KBM-7 (cell line): ENCODE measurements at places on chromosomes 4 and X.

- no peak for DNase-seq
Measured at GRCh38 chr4:112818594-112818965, 181.6 kb downstream of the LARP7 start.

DNA sequence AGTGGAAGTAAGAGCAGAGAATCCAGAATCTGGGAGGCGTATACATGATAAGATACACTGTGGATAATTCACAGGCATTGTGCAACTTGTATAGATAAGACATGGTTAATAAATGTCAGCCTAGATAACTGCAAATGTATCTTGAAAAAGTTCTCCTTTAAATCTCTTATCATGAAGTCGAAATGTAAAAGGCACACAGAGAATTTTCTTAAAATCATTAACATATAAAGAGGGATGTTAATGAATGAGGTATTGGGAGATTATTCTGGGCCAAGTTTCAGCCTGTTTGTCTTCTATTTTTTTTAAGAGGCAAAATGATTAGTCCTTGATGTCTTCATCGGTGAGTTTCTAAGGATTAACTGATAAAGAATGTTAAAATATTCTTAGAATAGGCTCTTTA lies 835 bp downstream of the TDO2 start:
- no peak for DNase-seq

DNA sequence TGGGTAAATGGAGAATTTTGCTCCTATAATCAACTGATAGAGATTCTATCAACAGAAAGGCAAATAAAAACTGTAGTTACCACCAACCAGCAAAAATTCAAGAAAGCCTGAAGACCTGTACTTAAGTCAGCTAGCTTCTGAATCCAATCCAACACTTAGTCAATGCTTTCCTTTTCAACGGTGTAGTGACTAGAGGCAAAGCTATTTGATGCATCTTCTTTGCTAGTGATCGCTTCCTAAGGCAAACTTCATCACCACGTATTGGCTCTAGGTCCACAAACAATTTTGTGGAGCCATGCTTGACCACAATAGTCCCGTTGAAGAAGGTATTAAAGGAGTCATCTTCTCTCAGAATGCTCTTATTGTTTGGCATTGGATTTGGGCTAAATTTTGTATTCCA lies 25.0 kb upstream of the UBA6 start:
- no peak for DNase-seq

GRCh38 chr4:52106191-52106590 lies 55.1 kb downstream of the SPATA18 start:
- DNase-seq: no peak

DNA sequence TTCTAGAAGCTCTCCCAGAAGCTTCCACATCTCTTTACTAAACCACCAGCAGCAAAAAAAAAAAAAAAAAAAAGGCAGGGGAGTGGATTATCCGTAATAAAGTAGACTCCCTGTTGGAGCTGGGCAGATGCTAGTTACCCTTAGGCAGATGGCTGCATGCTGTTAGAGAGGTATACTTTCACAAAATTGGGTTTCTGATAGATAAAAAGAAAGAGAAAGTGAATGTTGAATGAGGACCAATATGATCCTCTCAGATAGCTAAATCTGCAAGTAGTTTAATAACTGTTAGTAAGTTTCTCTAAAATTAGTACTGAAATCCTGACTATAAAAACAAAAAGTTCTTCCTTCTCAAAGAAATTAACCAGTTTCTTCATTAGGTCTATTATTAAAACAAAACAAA lies 195.4 kb downstream of the ANAPC10 start:
- DNase-seq: no peak

DNA sequence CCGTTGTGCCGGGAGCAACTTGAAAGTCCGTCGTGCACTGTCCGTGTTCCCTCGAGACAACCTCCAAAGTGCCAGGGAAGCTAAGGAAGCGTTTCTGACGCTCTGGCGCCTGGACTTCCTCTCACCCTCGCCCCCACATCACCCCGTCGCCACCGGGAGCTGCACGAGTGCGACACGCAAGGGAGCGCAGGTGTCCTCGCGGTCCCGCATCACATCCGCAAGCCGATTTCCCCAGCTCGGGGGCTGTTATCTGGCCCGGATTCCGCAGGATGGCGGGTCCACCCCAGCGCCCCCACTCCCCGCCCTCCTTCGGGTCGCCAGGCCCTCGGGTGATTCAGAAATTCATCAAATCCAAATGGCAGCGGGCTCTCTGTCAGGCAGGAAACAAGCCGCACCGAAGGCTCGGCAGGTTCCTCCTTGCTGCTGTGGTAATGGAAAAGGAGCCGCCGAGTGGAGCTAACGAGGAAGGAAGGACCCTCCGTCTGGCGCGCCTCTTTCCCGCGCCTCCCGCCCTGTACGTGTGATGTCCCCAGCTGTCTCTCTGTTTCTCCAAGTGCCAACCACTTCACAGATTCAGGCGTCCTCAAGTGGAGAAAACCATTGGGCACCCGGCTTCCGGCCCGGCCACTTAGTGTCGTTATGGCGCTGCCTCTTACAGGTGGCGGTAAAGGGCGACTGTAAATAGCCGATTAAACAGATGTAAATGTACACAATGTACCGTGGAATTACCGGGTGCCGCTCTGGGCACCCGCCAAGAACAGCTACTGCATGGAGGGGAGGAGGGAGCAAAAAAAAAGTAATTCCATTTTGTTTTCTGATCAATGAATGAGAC lies 921 bp upstream of the SETD7 start:
- DNase-seq: peak; percentile 85

GRCh38 chrX:125219852-125220251 lies 99.8 kb upstream of the TEX13C start:
- no peak for DNase-seq

GRCh38 chrX:26442340-26442739 lies 226.4 kb downstream of the MAGEB5 start:
- DNase-seq: peak; percentile 24

DNA sequence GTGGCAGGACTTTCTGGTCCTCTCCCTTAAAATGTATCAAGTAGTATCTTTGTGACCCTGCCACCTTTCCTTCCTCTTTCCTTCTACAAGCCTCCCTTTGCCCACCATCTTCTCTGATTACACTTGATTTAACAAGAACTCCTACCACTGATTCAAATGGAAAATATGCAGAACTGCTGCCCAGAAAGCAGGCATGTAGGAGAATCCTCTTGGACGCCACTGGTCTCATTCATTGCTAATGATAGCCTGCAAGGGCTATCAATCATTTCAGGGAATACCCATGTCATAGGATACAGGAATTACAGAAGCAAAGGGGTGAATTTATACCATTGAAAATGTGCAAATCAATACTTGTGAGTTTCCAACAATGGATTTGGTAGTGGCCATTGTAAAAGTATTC lies 294.6 kb upstream of the NRK start:
- no peak for DNase-seq

- DNase-seq: no peak
Measured at GRCh38 chr4:109499513-109499912, 60.5 kb upstream of the MCUB start.

DNA sequence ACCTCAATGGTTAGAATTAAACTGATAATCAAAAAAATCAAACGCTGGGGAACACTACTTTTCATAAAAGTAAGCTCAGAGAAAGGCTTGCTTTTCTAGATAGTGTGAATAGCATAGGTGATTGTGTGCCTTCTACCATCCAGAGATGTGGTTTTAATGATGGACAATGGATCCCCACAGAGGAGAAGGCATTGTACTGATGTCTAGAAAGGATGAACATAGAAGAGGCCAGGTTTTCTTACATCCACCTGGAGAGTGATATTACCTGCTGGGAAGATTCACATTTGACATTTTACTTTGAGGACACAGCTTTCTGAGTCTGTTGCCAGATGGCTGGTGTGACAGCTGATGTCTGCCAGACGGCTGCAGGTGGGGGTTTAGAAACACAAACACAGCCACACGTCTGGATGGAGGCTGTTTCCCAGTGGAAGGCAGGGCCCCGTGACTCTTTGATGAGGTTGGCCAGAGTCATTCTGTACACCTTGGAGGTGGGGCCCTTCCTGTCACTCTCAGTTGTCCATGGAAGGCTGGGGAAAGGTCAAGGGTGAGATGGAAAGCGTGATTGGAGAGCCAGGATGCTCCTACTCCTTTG lies 114.4 kb downstream of the PSAPL1 start:
- no peak for DNase-seq

DNA sequence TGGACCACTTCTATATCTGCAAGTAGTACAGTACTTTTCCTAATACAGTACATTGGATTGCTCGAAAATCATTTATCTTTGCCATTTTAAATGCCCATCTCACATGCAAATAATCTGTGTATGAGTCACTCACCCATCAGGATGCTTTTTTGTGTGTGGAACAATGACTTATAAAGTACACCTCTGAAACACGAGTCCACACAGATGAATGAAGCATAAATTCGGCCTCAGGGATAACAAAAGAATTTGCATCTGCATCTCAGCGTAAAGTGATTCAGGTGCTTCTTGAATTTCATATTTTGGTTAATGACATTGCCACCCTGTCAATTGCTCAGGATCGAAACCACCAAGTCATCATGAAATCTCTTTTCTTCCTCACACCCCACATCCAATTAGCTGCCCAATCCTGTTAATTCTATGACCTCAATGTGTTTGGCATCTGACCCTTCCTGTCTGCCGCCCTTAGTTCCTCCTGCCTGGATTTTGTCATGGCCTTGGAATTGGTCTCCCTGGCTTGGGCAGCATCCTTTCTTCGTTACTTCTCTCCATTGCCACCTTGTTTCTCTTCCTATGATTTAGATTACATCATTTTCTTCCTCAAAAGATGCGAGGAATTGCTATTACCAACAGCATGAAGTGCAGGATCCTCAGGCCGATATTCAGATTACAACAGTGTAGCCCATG lies 161.6 kb upstream of the MID1 start:
- no peak for DNase-seq

- DNase-seq: no peak
Measured at GRCh38 chr4:89403826-89404225, 96.2 kb upstream of the GPRIN3 start.

GRCh38 chrX:47248576-47248975 lies 15.8 kb downstream of the USP11 start:
- no peak for DNase-seq

DNA sequence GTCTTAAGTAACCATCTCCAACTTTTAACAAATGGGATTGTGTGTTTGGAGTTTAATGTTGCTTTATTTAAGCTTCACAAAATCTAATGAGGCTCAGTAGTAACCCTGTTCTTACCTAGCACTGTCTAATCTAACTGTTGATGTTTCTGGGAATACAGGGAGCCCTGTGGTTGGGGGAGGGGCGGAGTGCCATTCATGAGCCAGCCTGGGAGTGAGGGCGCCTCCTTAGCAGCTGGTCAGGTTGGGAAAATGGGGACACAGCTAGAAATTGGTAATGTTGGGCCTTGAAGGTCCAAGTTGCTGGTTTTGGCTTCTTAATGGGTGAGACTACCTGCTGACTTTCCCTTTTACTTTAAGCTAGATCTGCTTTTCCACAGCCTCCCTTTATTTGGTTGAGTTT lies 22.9 kb upstream of the TADA2B start:
- DNase-seq: no peak

DNA sequence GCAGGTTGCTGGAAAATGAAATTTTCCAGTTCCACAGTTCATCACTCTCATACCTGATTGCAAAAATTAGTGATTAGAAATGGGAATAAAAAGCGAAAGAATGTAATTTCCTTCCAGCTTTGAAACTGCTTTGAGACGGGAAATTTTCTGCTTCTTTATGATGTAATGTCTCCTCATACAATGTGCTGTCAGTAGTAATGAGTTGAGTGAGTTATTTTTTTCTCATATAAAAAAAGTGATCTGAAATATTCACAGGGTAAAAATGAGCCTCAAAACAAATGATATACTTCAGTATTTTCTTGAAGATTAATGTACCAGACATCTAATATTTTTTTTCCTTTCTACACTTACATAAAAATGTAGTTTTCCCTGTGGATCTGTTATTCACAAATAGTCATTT lies 179.1 kb upstream of the FAT4 start:
- DNase-seq: no peak

DNA sequence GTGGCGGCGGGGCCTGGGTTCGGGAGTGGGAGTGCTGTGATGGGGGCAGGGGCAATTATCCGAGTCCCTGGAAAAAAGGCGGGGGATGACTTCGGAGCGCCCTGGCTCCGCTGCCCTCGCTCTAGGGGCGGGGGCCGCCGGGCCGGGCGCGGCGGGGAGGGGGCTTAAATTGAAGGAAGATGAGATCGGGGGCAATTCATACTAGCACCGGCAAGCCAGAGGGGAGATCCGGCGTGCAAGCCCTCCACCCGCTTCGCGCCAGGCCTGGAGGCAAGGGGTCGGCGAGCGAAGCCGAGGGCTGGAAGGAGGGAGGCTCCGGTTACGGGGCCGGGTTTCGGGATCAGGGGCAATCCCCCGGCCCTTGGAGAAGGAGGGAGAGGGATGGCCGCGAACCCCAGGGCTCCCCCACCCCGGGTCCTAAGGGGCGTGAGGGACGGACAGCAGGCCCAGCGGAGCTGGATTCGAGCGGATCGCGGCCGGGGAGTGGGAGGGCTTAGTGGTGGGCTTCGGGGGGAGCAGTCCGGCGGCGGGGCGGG lies 1.2 kb downstream of the BCORL1 start:
- DNase-seq: no peak

DNA sequence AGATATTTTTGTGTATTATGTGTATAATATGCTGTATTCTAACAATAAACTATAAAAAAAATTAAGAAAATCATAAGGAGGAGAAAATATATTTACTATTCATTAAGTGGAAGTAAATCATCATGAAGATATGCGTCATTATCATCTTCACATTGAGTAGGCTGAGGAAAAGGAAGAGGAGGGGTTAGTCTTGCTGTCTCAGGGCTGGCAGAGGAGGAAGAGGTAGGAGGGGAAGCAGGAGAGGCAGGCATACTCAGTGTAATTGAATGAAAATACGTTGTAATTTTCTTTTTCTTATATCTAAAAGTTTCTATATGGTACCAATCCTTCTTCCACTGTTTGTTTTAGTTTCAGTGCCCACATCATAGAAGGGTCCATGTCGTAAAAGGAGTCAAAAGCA lies 9.8 kb upstream of the TMEM185A start:
- no peak for DNase-seq

- no peak for DNase-seq
Measured at GRCh38 chr4:94650690-94651089, 107.1 kb upstream of the BMPR1B start.

GRCh38 chr4:25875281-25875745 lies 12.5 kb upstream of the SEL1L3 start:
- no peak for DNase-seq

DNA sequence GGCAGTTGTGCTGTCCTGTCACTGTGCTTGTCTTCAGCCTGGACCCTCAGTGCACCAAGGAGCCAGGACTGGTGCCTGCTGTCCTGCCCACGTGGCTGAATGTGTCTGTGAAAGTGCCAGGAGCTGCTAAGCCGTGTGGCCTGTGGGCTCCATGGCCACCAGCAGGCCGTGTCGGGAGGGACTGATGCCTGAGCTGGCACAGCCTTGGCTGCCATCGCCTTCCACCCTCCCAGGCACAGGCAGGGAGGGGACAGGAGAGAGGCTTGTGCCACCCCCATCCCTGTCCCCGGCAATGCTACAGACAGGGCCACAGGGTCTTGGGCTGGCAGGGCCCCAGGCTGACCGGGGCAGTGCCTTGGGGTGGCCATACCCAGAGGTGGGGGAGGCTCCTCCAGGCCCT lies 24.8 kb downstream of the DOK7 start:
- DNase-seq: no peak

- no peak for DNase-seq
Measured at GRCh38 chr4:99207911-99208718, 10.9 kb downstream of the ADH6 start.
